ENCODE measurements at places on chromosomes 1 and 21. TPM values are rescaled to one million over a fixed set of nuclear protein-coding genes. Genes with fewer than 3 reads are reported as not detected.

MYOG gene
- not detected for total RNA-seq

FMN2 gene
- total RNA-seq, result 1.5 TPM

OR14K1 gene
- not detected for total RNA-seq

GJA8 gene
- total RNA-seq, result not detected

VPS26C gene
- 68.8 TPM for total RNA-seq

DNM3 gene
- total RNA-seq, result 1.8 TPM

OR2L8 gene
- total RNA-seq, result not detected

ZBTB8A gene
- total RNA-seq, result 5.9 TPM

DNA sequence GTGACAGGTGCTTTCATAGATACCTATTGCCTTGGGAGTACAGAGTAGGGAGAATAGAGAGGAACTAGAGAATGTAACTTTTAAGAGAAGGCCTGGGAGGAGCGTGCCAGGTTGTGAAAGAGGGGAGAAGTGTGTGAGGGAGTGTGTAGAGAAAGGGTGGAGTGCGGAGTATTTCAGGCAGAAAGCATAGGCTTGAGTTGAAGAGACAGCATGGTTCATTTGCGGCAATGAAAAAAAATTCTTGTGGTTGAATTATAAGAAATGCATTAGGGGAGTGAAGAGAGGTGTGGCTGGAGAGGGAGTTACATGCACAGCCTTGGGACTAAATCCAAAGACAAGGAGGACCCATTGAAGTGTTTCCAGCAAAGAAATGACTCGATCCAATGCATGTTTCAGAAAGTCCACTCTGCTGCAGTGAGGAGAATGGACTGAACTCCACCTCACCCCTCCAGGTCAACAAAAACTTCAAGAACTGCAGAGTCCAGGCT is 81.7 kb upstream of the ADAM30 start:
- peak; percentile 84 for DNase-seq

DNA sequence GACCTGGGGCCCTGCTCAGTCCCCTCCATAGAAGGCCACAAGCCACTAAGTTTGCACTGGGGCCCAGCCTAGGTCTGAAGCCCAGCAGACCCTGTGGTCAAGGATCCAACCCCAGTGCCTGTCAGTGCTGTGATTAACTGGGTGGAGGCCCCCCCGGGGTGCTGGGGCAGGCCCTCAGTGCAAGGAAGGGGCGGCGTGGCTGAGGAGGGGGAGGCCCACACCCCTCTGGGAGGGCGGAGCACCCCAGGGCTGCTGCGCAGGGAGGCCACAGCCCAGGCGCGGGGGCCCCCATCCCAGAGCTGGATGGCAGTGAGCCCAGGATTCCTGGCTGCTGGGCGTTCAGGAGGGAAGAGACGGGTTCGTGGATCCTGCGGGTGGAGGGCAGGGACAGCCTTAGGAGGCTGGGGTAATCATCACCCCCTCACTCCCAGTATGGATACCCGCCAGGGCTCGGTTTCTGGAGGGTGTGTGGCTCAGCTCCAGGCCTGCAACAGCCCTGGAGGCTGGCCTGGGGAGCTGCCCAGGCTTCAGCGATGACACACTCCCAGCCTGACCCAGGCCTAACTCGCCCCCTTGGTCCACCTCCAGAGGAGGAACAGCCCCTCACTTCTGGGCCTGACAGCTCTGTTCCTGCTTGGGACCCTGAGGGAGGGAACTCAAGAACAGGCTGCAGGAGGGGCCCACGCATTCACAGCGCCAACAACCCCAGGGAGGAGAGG is 890 bp downstream of the GJC2 start:
- DNase-seq, result peak; percentile 82

DNA sequence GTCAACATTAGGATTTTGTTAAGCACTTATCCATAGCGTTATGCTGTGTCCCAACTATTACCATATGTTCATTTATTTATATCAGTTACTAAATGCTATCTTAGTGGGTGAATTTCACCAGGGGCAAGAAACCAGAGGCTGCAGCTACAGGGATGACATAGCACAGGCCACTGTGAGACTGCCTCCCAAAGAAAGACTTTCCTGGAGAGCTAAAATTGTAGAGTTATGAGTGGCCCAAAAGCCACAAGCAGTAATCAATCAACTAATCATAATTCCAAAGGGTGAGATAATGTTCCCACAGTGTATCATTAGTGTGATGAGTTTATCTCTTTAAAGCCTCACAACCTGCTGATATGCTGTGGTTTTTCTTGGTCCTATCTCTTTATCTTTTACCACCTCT is 3.8 kb upstream of the TGFB2 start:
- no peak for DNase-seq

DNA sequence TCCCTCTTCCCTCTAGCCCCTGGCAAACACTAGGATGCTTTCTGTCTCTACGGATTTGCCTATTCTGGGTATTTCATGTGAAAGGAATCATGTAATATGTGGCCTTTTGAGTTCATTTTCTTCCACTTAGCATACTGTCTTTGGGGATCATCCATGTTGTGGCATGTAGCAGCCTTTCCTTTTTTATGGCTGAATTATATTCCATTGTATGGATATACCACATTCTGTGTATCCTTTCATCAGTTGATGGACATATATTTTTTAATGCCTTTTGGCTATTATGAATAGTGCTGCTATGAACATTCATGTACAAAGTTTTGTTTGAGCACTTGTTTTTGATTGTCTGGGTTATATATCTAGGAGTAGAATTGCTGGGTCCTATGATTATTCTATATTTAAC is 258.4 kb upstream of the CSF3R start:
- no peak for DNase-seq

- peak; percentile 68 for DNase-seq
Measured at GRCh38 chr1:17588048-17588871, 48.8 kb downstream of the ARHGEF10L start.

DNA sequence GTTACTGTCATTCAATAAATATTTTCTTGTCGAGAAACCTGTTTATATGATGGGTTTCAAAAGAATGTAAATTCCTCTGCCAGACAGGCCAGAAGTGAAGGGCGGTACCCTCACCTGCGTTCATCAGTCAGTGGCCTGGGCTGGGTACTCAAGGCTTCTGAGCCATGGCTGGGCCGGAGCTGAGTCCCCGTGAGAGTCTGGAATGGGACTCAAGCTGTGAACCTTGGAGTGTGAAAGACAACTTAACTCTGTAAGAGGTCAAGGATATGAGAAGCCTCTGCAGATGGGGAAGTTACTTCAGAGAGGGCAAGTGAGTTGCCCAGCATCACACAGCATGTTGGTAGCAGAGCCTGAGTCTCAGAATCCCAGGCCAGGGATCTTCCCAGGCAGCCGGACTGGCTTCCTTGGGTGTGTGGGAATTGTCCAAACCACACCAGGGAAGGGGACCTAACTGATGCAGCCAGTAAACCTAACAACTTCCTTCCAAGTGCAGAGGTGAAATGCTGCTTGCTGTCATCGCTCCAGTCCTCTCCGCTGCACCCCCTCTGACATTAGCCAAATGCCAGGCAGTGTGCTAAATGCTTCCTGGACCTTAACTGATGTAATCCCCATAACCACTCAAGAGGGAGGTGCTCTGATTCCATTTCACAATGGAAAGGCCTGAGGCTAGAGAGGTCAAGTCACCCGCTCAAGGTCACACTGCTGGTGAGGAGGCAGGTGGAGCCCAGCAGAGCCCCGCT is 4.8 kb downstream of the DISP3 start:
- no peak for DNase-seq

- peak; percentile 46 for DNase-seq
Measured at GRCh38 chr1:217897100-217897499, 266.0 kb downstream of the SPATA17 start.

- DNase-seq, result no peak
Measured at GRCh38 chr1:23111600-23112535, 56.8 kb downstream of the LUZP1 start.

- DNase-seq, result no peak
Measured at GRCh38 chr1:20028726-20029125, 41.3 kb upstream of the PLA2G5 start.

DNA sequence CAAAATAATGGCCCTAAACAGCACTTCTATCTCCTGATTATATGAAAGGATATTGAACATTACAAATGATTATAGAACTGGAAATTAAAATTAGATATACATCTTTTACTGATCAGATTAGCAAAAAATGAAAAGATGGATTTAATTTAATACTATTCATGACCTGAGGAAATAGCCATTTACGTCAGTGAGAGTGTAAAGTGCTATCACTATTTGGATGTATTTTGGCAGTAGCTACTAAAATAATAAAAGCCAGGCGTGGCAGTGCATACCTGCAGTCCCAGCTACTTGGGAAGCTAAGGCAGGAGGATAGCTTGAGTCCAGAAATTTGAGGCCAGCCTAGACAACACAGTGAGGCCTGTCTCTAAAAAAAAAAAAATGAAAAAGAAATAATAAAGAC is 5.3 kb downstream of the C4BPB start:
- DNase-seq, result no peak

- peak; percentile 72 for DNase-seq
Measured at GRCh38 chr1:214441119-214441518, 110.3 kb downstream of the PTPN14 start.

- no peak for DNase-seq
Measured at GRCh38 chr1:152960452-152961044, 9.9 kb upstream of the SPRR4 start.

DNA sequence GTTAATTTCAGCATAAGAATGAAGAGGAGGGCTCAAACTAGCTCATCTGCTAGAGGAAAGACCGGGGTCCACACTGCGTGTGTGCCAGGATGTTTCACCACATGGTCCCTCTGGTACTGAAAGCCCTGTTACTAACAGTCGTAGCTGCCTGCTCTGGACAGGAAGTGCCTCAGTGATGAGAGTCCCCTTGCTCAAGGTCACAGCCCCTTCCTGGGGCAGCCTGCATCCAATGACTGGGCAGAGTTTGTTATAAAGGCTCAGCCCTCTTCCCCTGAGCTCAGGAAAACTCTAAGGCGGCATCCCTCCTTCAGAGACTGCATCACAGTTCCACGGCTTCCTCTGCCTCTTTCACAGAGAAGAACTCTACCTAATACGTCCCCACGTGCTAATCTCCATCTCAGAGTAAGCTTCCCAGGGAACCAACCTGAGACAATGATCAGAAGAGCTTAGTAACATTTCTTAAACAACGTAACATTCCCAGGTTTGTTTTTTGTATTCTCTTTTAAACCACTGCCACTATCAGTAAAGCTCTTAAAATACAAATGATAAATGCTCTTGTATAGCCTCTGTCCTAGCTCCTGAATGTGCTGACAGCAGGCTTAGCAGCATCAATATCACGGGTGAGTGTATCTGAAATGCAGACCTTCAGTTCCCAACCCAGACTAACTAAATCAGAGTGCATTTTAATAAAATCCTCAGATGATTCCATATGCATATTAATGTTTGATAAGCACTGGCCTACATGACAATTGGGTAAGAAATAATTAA is 38.0 kb upstream of the ATP1A1 start:
- no peak for DNase-seq

- no peak for DNase-seq
Measured at GRCh38 chr1:51957618-51958017, 32.9 kb downstream of the RAB3B start.

- peak; percentile 39 for DNase-seq
Measured at GRCh38 chr1:74468982-74469603, 43.3 kb downstream of the LRRC53 start.

- peak; percentile 49 for DNase-seq
Measured at GRCh38 chr1:95084317-95085176, 11.8 kb upstream of the ALG14 start.

- peak; percentile 58 for DNase-seq
Measured at GRCh38 chr1:155913969-155914757, 3.0 kb upstream of the RIT1 start.

DNA sequence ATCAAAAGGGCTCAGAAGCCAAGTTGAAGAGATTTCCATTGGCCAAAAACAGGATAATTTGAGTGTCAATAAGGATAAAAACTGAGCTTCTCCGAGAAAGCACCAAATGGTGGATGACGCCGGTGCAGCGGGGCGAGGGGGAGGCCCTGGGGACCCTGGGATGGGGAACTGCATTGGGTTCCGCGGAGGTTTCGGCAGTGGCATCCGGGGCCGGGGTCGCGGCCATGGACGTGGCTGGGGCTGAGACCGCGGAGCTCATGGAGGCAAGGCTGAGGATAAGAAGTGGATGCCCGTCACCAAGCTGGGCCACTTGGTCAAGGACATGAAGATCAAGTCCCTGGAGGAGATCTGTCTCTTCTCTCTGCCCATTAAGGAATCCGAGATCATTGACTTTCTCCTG is 97.2 kb downstream of the DMRTA2 start:
- no peak for DNase-seq

GRCh38 chr1:119633575-119633974 is 14.5 kb downstream of the ZNF697 start:
- no peak for DNase-seq

- DNase-seq, result no peak
Measured at GRCh38 chr1:34362949-34363348, 186.2 kb downstream of the C1orf94 start.

- DNase-seq, result no peak
Measured at GRCh38 chr21:27086630-27087029, 119.7 kb upstream of the ADAMTS5 start.

DNA sequence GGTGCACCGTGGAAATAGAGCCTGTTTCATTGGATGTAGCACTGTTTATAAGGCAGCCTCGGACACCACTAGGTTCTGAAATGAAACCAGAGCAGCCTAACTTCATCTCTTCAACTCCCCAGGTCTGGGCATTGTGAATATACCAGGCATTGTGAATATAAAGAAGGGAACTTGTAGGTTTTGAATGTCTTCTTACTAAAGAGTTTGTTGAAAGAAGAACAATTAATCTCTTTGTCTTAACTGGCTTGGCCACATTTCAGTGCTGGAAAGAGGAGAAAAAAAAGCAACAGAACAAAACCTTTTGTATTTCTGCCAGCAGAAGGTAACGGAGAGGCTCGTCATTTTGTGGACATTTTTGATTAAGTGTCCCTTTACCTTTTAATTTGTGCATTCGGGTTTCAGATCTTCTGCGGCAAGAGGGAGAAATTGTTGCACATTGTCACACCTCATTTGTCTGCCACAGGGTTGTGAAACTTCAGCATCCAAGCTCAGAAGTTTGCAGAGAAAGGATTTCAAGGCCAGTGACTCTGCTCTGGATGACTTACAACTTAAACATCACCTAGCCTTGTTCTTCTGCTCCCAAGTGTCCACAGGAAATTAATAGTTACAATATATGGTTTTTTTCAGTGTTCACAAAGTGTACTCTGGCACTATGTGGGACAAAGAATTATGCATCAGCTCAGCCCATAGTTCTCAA is 158.3 kb downstream of the KAZN start:
- peak; percentile 32 for DNase-seq

DNA sequence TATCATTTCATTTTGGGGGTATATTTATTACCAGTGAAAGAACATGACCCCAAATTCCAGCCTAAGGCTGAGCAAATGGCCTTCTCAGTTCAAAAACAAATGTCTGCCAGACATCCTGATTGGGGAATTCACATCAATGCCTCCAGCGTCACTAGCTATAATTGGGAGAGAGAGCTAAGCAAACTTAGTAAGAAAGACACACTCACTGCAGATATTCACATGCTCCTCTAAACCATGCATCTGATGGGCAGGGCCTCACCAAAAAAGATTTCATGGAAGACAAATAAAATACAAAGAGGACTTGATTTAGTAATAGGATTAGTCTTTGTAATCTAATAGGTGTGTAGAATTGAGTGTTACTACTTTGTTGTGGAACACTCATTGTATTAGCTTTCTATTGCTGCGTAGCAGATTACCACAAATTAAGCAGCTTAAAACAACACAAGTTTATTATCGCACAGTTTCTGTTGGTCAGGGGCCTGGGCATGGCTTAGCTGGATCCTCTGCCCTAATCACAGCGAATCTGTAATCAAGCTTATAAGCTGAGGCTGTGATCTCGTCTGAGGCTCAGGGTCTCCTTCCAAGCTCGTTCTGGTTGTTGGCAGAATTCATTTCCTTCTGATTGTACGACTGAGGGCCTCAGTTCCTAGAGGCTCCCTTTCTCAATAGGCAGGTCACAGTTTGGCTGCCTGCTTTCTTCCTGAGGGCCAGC is 243.0 kb downstream of the PBX1 start:
- no peak for DNase-seq
